Natural killer cell (primary cell): ENCODE measurements at places on chromosomes 2 and 18. TPM values are rescaled to one million over a fixed set of nuclear protein-coding genes. Genes with fewer than 3 reads are reported as not detected.

DNA sequence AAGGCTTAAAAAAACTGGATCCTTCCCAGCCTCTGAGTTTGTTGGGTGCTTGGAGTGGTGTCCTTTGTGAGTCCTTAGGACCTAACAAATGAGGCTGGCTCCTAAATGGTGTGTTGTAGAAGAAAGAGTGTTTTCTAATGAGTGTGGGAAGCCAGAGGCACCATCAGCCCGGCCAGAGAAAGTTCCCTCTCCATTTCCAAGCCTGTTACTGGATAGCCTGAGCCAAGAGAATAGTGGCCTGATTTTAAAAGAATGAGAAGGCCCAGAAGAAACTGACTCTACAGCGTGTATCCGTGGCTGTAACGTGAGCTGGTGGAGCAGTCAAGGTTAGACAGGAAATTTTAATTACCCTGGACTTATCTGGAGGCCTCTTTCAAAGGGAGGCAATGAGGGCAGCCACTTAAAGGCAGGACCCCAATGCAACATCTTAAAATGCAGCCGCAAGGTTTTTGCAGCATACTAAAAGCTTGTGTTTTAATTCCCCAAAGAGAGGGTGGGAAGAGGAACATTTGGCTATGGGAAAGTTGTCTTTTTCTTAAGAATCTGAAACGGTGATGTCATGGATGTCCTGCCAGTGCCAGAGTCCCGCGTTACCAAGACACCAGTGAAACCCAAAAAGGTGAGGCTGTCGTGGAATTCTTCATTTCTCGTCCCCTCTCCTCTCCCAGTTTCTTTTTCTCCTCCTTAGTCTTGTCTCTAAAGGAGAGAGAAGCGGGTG is 4.6 kb downstream of the EFHD1 start:
- no peaks in the 10 kb centered on the region for H3K36me3 ChIP-seq
- no peak overlapping the region for H3K4me3 ChIP-seq
- peaks cover 12% of the 10 kb centered on the region for H3K4me1 ChIP-seq
- no peak overlapping the region for H3K27ac ChIP-seq
- DNase-seq: no peak

ATP6V1B1 gene
- not detected for total RNA-seq

- no peak overlapping the region for H3K4me3 ChIP-seq
- DNase-seq: no peak
- no peaks in the 10 kb centered on the region for H3K27me3 ChIP-seq
- no peaks in the 10 kb centered on the region for H3K36me3 ChIP-seq
- H3K27ac ChIP-seq: no peak overlapping the region
Observed at GRCh38 chr18:8806100-8806797, 100.9 kb downstream of the MTCL1 start.

- H3K27ac ChIP-seq: no peak overlapping the region
- no peaks in the 10 kb centered on the region for H3K4me1 ChIP-seq
- no peak for DNase-seq
- H3K36me3 ChIP-seq: no peaks in the 10 kb centered on the region
Observed at GRCh38 chr2:140814141-140814540, 1316.7 kb downstream of the LRP1B start.

DNA sequence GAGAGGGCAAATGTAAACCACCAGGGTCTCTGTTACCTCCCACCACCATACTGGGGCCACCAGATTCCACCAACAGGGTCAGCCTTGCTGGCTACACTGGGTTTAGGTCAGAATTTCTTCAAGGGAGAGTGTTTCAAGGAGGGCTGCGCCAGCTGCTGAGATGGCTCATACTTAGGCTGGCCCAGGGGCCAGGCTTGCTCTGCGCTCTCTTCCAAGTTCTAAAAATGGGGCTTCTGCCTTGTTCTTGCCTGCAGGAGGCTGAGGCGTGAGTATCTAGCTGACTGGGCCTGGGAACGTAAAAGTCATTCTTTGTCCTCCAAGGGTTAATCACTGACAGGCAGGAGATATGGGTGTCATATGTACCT is 28.1 kb downstream of the MRPL33 start:
- no peak overlapping the region for H3K4me3 ChIP-seq
- H3K27ac ChIP-seq: no peak overlapping the region
- H3K36me3 ChIP-seq: no peaks in the 10 kb centered on the region
- no peaks in the 10 kb centered on the region for H3K27me3 ChIP-seq

PARD3B gene
- not detected for total RNA-seq

- DNase-seq: no peak
- H3K27me3 ChIP-seq: no peaks in the 10 kb centered on the region
- H3K36me3 ChIP-seq: no peaks in the 10 kb centered on the region
Observed at GRCh38 chr2:170505631-170506275, 209.4 kb upstream of the SP5 start.

- peaks cover 5% of the 10 kb centered on the region for H3K4me1 ChIP-seq
- H3K4me3 ChIP-seq: no peak overlapping the region
- no peak for DNase-seq
- no peaks in the 10 kb centered on the region for H3K36me3 ChIP-seq
- H3K27ac ChIP-seq: no peak overlapping the region
Observed at GRCh38 chr18:59311631-59312030, 6.8 kb downstream of the CPLX4 start.

- H3K27me3 ChIP-seq: no peaks in the 10 kb centered on the region
- DNase-seq: no peak
- H3K27ac ChIP-seq: no peak overlapping the region
Observed at GRCh38 chr18:25229081-25229480, 122.9 kb downstream of the ZNF521 start.

GRP gene
- total RNA-seq: not detected

TEX261 gene
- 30.3 TPM for total RNA-seq

GRCh38 chr2:152189622-152190495 is 14.3 kb upstream of the STAM2 start:
- no peak overlapping the region for H3K4me3 ChIP-seq
- no peak for DNase-seq
- H3K27ac ChIP-seq: no peak overlapping the region
- no peaks in the 10 kb centered on the region for H3K4me1 ChIP-seq

GRCh38 chr2:206337956-206338355 is 63.5 kb downstream of the ZDBF2 start:
- no peaks in the 10 kb centered on the region for H3K36me3 ChIP-seq
- no peak overlapping the region for H3K27ac ChIP-seq
- no peak overlapping the region for H3K4me3 ChIP-seq

- H3K4me1 ChIP-seq: no peaks in the 10 kb centered on the region
- H3K36me3 ChIP-seq: no peaks in the 10 kb centered on the region
- H3K27me3 ChIP-seq: no peaks in the 10 kb centered on the region
- no peak overlapping the region for H3K4me3 ChIP-seq
- DNase-seq: no peak
Observed at GRCh38 chr2:63195310-63195709, 144.7 kb downstream of the OTX1 start.

ANO7 gene
- 1.4 TPM for total RNA-seq

GRCh38 chr2:69453475-69454129 is 16.4 kb upstream of the NFU1 start:
- H3K27ac ChIP-seq: no peak overlapping the region
- no peaks in the 10 kb centered on the region for H3K36me3 ChIP-seq
- H3K4me1 ChIP-seq: no peaks in the 10 kb centered on the region
- DNase-seq: no peak

CABYR gene
- total RNA-seq: 0.75 TPM

GRCh38 chr2:62197925-62198633 is 2.2 kb downstream of the B3GNT2 start:
- peak overlapping the region; percentile 100 for H3K4me3 ChIP-seq
- DNase-seq: no peak
- H3K4me1 ChIP-seq: peaks cover 44% of the 10 kb centered on the region
- no peaks in the 10 kb centered on the region for H3K27me3 ChIP-seq
- peak overlapping the region; percentile 81 for H3K27ac ChIP-seq

ABCG8 gene
- not detected for total RNA-seq

DNA sequence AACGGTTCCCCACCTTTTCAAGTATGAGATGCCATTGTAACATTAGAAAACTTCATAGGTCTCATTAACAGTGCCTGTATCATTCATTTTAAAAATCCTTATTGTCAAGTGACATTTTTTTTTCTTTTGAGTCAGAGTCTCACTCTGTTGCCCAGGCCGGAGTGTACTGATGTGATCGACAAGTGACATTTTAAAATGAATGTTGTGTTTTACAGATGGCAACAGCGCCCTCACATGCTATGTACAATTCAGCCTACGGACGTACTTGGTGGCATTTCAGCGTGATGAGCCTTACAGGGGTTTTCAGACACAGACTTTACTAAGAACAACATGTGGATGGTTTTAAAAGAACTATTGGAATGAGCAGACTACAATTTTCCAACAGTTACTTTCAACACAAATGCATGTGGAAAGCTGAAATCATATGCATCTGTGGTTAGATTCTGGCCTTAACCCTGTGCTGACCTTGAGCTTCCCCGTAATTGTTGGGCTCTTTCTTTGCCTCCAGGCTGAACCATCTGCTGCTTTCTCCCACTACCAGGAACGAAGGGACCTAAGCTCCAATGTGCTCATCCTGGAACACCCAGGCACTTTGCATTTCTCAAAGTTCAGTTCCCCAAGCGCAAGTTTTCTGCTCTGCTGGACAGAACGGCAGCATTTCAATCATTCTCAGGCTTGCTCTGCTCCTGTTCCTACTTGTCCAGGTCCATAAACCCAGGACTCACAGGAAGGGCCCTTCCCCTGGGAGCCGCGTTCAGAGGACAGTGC is 119.9 kb upstream of the NDUFV2 start:
- H3K27me3 ChIP-seq: no peaks in the 10 kb centered on the region
- no peak overlapping the region for H3K27ac ChIP-seq
- H3K4me1 ChIP-seq: no peaks in the 10 kb centered on the region

DNA sequence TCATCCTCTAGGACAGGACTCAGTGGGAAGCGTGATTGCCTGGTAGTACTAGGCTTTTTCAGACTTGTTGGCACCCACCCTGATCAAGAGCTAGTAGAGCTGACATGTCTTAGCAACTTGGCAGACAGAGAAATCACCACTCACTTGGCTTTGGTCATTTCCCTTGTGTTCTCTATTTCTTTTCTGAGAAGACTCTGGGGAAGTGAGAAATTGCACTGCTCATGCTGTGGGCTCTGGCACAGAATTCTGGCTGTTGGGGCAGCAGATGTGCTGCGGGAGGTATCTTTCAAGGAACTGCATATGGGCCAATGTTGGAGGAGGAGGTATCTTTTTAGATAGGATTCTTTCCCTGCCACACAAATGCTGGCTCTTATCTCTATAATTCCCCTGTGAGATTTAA is 529.1 kb upstream of the MEX3C start:
- H3K4me3 ChIP-seq: no peak overlapping the region
- H3K4me1 ChIP-seq: no peaks in the 10 kb centered on the region
- no peaks in the 10 kb centered on the region for H3K36me3 ChIP-seq
- DNase-seq: no peak
- no peak overlapping the region for H3K27ac ChIP-seq
- no peaks in the 10 kb centered on the region for H3K27me3 ChIP-seq

DNA sequence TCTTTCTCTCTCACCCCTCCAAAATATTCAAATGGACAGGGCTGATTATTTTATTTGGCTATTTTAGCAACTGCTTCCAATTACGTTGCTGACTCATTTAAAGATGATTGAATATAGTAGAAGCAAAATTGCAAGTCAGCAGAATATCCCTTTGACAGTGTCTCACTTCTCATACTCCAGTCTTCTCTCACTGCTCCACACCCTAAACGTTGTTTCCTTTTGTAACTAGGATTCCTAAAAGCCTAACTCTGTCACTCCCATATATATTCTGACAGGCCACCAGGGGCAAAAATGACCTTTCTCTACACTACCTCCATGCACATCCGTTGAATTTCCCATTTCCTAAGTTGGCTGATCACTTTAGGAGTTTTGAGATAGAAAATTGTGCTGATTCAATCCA is 351.1 kb downstream of the RND3 start:
- H3K4me1 ChIP-seq: no peaks in the 10 kb centered on the region
- no peaks in the 10 kb centered on the region for H3K36me3 ChIP-seq

DNA sequence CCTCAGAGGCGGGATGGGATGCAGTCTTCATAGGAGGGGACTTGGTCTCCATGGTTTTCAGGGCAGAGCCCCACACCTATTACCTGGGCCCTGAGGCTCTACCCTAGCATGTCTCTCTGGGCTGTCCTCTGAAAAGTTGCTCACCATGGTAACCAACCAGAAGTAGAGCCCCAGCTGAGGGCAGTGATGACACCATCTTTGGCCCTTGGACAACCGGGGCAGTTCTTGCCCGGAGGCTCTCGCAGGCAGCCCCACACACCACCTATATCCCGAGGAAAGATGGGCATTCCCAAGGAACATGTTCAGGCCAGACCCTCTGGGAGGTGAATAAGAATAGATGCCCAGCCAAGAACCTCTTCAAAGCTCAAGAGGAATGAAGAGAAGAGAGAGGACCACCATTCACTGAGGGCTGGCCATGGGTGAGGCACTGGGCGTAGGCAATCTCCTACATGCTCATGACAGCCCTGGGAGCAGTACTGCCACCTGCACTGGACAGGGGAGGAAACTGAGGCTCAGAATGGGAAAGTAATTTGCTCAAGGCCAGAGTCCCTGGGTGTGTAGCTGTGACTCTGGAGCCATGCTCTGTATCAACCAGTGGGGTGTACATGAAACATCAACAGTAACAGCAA is 72.5 kb downstream of the HS1BP3 start:
- DNase-seq: no peak
- H3K27ac ChIP-seq: no peak overlapping the region
- no peaks in the 10 kb centered on the region for H3K36me3 ChIP-seq
- H3K4me1 ChIP-seq: peaks cover 20% of the 10 kb centered on the region

GRCh38 chr18:21682371-21683051 is 22.1 kb downstream of the ABHD3 start:
- peak overlapping the region; percentile 94 for H3K27ac ChIP-seq
- peak overlapping the region; percentile 57 for H3K4me3 ChIP-seq
- peaks cover 11% of the 10 kb centered on the region for H3K4me1 ChIP-seq
- no peaks in the 10 kb centered on the region for H3K36me3 ChIP-seq

GRCh38 chr18:31102941-31103340 is 720 bp upstream of the DSC2 start:
- no peak overlapping the region for H3K4me3 ChIP-seq
- no peaks in the 10 kb centered on the region for H3K4me1 ChIP-seq
- peaks cover 8% of the 10 kb centered on the region for H3K27me3 ChIP-seq
- no peak overlapping the region for H3K27ac ChIP-seq
- H3K36me3 ChIP-seq: no peaks in the 10 kb centered on the region

RBKS gene
- total RNA-seq: 11.5 TPM

ANTXR1 gene
- total RNA-seq: not detected

PPP1R1C gene
- total RNA-seq: not detected

GRCh38 chr2:158481116-158481515 is 24.4 kb downstream of the PKP4 start:
- DNase-seq: no peak
- no peaks in the 10 kb centered on the region for H3K36me3 ChIP-seq
- no peak overlapping the region for H3K27ac ChIP-seq
- H3K27me3 ChIP-seq: no peaks in the 10 kb centered on the region
- peaks cover 3% of the 10 kb centered on the region for H3K4me1 ChIP-seq

TUBB8B gene
- not detected for total RNA-seq

VRK2 gene
- total RNA-seq: 25.4 TPM

NTSR2 gene
- not detected for total RNA-seq
